ENCODE measurements at places on chromosomes 1 and 21.

DNA sequence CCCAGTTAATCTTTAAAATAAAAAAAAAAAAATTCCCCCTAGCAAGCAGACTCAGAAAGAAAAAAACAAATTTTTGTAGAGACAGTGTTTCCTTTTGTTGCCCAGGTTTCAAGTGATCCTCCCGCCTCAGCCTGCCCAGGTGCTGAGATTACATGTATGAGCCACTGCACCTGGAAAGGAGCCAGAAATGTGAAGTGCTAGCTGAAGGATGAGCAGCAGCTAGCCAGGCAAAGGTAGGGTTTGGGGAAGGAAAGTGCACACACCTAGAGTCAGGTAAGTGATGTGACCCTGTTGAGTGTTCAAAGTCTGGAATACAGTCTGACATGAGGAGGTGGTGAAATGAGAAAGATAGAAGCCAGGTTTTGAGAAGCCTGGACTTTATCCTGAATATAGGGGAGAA lies 1.7 kb downstream of the AKR1A1 start:
- peak; percentile 85 for DNase-seq

- DNase-seq = no peak
Observed at GRCh38 chr1:151547119-151547899, 7.2 kb downstream of the TUFT1 start.

DNA sequence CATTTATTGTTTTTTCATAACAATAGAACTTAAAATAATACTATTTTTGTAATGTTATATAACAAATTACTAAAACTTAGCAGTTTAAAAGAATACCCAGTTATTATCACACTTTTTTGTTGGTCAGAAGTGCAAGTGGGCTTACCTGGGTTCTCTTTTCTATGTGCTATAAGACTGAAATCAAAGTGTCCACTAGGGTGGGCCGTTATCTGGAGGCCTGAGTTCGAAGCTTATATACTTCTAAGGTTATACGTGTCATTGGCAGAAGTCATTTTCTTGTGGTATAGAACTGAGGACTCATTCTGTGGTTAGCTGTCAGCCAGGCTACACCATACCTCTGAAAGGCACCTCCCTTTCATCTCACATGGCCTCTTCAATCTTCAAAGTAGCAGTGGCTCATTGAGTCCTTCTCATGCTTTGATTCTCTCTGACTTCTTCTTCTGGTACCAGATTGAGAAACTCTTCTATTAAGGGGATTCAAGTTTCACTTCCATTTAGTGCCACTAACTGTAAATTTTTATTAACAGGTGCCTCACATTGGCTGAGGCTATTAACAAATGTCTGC lies 414.3 kb downstream of the AMY1C start:
- DNase-seq = no peak

DNA sequence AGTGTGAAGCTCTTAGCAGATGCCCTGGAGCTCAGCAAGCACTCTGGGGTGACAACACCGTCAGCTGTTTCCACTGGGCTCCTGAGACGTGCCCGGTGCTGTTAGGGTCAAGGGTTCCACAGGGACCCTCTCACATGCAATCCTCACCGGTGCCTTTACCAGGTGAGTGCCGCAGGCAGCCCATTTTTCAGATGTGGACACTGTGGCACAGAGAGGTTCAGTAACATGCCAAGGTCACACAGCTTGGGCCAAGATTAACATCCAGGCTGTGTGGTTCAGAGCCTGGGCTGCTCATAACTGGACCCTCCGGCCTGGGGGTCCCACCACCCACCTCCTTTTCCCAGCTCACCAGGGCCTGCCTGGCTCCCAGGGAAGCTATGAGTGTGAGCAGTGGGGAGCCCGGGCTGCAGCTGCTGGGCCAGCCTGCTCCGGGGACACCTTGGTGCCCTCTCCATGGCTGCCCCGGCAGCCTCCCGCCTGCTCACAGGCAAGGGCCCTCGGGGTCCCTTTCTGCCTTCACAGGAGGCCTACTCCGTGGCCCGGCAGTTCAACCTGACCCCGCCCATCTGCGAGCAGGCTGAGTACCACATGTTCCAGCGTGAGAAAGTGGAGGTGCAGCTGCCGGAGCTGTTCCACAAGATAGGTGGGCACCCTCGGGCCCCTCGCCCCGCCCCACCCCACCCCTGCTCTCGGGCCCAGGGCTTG lies 49.3 kb downstream of the KCNAB2 start:
- DNase-seq = no peak

Measured in NCI-H345 (cell line).